GM04504 (cell line): ENCODE measurements at places on chromosomes 1 and 21.

DNA sequence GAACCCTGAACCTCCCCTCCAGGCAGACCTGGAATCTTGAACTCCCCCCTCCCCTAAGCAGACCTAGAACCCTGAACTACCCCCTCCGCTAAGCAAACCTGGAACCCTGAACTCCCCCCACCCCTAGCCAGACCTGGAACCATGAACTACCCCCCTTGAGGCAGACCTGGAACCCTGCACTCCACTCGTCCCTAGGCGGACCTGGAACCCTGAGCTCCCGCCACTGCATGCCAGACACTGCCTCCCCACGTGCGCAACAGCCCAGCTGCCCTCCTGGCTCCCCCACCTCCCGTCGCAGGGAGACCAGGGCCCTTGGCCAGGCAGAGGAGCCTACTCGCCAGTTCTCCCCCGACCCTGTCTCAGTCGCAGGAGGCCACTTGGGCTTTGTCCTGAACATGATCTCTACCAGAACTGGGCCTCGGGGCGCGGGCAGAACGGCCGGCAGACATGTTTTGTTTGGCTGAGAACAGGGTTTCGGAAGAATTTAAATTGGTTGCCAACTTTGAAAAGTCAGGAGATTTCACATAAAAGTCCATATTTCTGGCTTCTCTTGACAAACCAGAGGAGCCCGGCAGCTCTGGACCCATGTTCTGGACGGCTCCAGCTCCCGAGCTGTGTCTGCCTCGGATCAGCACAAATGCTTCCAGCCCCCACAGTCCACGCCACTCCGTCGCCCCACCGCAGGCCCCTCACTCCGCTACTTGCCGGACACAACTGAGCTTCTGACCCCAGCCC lies 9.2 kb upstream of the PLEKHG5 start:
- no peak for DNase-seq

DNA sequence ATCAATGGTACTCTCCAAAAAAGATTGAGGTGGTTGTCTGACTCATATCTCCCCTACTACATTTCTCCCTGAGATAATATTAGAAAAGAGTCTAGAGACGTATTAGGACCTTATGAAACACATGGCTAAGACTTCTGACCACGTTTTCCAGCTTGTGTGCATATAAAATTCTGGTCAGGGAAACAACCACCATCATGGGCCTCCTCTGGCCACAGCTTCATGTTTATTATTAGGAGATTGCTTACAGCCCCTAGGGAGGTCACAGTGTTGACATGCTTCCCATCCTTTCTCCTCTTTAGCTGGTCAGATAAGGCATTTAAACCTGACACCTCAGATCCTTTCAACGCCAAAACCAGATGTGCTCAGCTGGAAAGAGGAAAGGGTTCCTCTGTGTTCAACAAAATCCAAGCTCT lies 620.2 kb downstream of the PLPP3 start:
- no peak for DNase-seq

DNA sequence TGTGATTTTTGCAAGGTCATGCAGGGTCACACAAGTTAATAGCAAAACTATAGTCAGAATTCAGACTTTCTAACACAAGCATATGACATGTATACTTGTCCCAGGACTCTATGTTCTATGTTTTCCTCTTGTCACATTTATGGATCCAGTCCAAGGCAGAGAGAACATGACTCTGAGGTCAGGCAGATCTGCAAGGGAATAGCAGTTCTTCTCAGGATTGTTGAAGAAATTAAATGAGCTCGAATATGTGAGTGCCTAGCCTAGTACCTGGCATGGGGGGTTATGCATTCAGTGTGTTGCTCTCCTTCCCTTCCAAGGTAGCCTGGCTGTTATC lies 9.5 kb upstream of the RPTN start:
- DNase-seq = no peak

- no peak for DNase-seq
Measured at GRCh38 chr1:10339815-10340214, 59.0 kb upstream of the PGD start.

DNA sequence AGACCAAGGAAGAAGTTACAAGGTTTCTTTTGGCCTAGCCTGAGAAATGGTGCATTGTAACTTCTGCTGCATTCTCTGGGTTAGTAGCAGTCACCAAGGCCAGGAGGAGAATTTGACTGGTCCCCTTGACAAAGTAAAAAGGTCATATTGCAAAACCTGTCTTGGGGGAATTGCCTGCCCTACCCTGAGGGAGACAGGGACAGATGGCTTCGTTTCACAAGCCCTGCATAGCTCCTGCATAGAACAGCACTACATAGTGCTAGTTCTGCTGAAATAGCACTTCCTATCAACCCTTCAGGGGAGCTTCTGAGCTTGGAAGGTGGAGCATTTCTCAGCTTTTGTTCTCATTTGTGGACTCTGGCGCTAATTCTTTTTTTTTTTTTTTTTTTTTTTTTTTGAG lies 20.4 kb upstream of the AK2 start:
- DNase-seq = no peak

DNA sequence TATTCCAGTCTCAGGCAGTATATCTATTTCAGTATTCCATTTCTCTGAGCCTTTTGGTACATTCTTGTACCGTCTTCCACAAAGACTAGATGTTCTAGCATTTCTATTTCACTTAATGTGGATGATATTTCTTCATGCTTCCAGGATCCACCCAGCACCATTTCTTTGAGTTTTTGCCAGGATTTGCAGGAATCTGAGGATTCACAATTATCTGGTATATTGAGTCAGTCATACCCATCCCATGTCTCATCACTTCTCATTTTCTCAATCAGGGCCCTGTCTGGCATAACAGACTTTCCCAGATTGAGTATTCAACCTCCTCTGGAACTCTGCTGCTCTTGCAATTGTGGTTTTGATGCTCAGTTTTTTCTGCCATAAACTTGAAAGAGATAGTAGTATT lies 20.9 kb upstream of the COL11A1 start:
- peak; percentile 17 for DNase-seq

DNA sequence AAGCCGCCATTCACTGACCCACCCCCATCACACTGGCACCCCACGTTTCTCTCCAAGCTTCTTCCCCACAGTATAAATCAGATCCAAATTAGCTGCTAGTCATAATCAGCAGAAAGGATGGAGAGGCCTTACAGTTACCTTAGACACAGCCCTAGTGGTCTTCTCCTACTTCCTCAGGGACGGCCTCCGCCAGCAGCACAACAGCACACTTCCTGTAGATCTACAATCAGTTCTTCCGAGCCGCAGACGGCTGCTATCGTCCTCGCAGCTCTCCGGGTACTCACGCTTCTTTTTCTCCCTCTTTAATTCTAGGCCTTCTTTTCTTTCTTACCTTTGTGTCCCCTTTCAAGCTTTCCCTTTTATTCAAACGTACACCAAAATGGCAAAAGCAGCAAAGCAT lies 313.5 kb downstream of the SMYD3 start:
- DNase-seq = no peak

- no peak for DNase-seq
Measured at GRCh38 chr1:78035121-78035520, 10.6 kb upstream of the GIPC2 start.

DNA sequence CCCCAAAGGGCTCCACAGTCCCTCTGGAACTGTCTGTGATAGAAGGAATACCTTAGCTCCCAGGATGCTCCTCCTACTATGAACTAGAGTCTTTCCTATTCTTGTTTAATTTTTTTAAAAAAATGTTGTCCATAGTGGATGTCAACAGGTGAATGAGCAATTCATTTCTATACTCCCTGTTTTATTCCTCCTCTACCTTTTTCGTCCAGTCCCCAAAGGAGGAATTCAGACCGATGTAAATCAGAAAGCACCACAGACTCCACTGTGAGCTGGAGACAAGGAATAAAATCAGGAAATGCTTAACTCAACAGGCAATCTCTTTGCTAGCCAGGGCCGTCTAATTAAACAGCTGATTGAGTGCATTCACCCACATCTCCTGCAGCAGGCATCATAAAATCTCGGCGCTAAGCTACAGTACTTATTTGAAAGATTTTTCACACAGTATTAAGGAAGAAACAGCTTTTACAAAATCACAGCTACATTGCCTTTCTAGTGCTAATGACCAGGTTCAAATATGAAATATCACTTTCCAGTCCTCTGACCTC lies 381.6 kb downstream of the SIPA1L2 start:
- DNase-seq = no peak

GRCh38 chr1:88608139-88608943 lies 75.7 kb upstream of the PKN2 start:
- DNase-seq = no peak

DNA sequence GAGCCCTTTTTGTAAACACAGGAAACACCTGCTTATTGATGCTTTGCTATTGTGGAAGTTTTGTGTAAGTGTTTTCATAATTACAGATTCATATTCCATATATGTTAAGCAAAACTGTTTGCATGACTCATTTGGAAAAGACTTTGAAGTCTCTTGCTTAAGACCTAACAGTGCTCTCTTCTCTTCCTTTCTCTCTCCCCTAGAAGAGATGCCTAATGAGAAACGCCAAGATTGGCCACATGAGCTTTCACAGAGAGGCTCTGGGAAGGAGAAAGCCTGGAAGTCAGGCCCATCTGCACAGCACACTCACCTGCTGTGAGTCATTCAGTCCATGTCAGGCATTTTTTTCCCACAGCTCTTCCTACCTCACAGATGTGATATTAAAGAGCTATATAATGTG lies 101.6 kb upstream of the PALMD start:
- no peak for DNase-seq

- DNase-seq = no peak
Measured at GRCh38 chr1:17745479-17745955, 9.6 kb upstream of the ACTL8 start.

GRCh38 chr21:41374867-41375533 lies 13.2 kb downstream of the MX2 start:
- no peak for DNase-seq

GRCh38 chr1:178470411-178470960 lies 26.3 kb downstream of the CLEC20A start:
- no peak for DNase-seq

DNA sequence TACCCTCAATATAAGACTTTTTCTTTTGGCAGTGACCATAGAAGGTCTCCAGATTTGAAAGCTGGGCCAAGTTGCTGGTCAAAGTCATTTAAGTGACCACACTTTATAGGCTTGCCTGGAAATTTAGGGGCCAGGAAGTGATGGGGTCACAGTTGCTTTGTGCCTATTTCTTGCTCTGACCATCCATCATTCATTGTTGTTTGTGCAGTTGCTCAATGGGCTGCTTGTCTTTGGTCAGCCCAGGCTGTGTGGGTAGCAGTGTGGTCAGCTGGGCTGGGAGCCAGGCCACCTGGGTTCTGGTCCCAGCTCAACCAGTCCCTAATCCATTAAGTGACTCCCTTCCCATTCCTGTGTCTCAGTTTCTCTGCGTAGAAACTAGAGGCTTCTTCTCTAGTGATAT lies 2.1 kb upstream of the OTUD7B start:
- DNase-seq = no peak

DNA sequence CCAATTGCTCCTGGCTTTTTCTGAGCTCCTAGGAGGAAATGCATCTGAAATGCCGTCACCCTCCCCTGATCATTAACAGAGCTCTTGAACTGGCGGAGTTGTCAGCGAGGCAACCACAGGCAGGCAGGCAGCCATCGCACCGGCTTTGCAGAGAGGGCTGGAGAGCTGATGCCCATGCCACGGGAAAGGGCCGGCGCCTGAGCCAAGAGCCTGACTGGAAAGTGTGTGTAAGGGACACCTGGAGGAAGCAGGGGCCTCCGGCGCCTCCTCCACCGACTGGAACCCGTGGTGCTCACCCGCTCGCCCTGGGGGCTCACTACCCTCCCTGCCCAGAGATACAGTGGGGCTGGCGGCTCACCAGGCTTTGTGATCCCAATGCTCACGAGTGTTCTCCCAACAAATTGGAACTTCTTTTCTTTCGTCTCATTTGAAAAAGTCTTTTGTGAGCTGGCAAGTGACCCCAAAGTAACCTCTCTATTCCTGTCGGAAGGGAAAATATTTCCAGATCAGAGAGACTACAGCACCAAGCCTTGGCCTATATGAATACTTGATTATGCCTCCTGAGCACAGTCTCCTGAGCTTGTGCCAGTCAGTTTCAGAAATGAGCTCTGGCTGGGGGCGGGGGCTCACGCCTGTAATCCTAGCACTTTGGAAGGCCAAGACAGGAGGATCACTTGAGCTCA lies 97.7 kb upstream of the SLC25A33 start:
- peak; percentile 46 for DNase-seq

- DNase-seq = no peak
Measured at GRCh38 chr1:193658691-193659090, 472.3 kb upstream of the B3GALT2 start.

- peak; percentile 38 for DNase-seq
Measured at GRCh38 chr1:240044620-240045019, 47.1 kb upstream of the FMN2 start.

- no peak for DNase-seq
Measured at GRCh38 chr1:167121375-167122120, 27.7 kb downstream of the STYXL2 start.

DNA sequence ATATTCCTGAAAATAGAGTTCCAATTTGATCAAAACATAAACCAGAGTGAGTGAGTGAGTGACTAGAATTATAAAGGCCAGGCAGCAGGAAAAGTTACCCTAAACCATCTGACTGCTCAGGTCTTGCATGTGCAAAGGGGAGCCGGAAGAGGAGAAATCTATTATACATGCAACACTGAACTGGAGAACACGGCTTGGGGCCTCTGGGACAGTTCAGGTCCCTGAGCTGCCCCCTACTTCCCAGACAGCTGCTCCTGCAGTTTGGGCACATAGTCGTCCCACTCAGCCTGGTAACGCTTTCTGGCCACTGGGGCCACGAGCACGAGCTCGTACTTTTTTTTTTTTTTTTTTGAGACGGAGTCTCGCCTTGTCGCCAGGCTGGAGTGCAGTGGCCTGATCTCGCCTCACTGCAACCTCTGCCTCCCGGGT lies 40.1 kb downstream of the PTPRC start:
- DNase-seq = no peak

DNA sequence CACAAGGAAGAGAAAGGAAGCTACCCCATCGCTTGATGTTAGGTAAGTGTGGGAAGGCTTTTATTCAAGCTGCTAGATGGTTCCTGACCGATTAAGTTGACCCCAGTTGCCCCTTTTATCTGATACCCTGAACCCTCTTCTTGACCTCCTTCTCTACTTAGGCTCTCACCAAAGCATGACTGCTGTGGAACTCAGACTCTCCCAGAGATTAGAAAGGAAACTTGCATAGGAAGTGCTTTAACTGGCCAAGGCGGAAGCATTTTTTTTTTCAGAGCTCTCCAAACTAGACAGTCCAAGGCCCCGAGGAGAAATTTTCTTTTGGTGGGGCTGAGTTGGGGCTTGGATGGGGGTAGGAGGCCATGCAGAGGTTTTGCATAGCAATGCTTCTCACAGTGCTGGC lies 101.3 kb upstream of the USP24 start:
- no peak for DNase-seq

- DNase-seq = no peak
Measured at GRCh38 chr1:15947382-15948090, 28.4 kb downstream of the ZBTB17 start.

DNA sequence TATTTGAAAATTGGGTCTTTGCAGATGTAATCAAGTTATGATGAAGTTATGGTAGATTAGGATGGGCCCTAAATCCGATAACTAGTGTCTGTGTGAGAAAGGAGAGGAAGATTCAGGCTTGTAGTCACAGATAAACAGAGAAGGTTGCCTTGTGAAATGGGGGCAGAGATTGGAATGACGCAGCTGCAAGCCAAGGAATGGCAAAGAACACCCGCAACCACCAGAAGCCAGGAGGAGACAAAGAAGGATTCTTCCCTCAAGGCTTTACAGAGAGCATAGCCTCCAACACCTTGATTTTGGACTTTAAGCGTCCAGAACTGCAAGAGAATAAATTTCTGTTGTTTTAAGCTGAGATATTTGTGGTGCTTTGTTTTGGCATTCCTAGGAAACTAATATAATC lies 35.4 kb upstream of the COL24A1 start:
- no peak for DNase-seq
